ENCODE measurements at places on chromosomes 4 and X.

GRCh38 chr4:66372706-66373105 lies 702.4 kb upstream of the EPHA5 start:
- DNase-seq: no peak

DNA sequence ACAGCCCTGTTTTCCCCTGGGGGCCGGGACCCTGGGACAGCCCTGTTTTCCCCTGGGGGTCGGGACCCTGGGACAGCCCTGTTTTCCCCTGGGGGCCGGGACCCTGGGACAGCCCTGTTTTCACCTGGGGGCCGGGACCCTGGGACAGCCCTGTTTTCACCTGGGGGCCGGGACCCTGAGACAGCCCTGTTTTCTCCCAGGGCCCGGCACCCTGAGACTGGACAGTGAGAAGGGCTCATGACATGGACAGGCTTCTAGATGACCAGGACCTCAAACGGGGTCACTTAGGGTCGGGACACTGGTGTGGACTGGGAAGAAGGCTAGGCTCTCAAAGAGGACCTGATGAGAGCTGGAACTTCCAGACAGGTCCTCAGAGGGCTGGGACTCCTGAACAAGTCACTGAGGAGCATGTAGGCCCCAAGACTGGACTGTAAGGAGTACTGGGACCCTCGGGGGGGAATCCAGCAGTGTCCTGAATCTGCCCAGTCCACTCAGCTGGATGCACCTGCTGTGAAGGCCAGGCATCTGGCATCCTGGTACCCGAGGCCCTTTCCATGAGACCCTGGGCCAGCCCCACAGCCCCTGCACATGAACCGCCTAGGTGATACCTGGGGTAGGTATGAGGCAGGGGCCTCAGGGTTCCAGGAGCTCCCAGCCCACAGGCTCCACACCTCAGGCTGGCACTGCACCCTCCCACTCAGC lies 2.4 kb downstream of the PCGF3 start:
- DNase-seq: no peak

DNA sequence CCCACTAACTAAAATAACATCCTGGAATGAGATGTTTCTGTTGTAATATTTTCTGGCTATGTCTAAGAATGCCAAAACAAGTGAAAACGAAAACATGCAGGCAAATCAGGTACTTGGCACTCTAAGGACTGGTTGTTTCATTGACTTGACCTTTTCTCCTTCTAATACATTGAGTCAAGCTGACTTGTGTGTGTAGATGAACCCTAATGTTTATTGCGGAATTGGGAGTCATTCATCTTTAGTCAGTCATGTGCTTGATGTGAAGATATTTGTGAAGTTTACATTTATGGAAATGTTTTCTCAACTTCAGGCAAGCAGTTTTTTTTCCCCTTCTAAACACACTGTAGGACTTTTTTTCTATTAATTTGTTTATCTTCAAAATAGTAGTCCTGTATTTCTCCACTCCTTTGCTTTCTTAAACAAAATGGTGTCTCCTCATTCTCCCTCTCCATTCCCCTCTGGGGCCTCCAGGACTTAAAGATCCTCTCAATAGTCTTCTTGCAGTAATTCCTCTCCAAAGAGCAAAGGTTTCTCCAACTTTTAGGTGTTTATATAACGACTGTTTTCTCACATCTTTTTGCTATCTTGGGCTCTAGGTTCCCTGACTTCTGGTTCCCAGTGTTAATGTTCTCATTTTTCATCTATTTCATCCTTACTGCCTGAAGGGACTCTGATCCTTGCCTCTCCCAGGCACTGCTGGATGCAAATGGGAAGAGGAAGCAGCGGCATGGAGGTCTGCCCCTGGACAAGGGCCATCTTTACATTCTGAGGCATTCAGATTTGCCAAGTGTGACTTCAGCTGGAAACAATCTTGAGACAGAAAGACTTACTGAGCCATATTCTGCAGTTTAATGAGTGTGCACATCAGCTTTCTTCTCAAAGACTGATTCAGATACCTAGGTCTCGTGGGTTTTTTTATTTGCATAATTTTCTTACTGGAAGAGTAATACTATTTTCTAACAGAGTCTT lies 166.4 kb downstream of the ARHGAP6 start:
- no peak for DNase-seq

DNA sequence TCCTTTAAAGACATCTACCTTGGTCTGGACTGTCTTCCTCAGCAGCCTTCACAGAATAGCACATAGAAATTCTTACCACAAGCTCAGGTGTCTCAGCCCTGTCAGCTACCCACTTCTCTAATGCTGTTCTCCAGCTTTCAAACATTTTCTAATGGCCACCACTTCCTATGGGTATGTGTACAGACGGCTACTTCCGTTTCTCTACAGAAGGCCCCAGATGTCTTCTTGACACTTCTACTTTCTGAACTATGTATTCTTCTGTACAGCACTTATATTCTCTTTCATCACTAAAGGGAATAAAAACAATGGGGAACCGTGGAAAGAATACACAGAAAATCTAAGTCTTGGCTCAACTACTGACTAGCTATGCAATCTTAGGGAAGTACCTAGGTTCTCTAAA lies 13.3 kb downstream of the OPHN1 start:
- no peak for DNase-seq

- DNase-seq: peak; percentile 25
These were observed at the start of gene COL25A1 for GRCh38 chr4:109302361-109303139. Gene COL25A1, minus strand, starts transcription at chr4:109302658.

DNA sequence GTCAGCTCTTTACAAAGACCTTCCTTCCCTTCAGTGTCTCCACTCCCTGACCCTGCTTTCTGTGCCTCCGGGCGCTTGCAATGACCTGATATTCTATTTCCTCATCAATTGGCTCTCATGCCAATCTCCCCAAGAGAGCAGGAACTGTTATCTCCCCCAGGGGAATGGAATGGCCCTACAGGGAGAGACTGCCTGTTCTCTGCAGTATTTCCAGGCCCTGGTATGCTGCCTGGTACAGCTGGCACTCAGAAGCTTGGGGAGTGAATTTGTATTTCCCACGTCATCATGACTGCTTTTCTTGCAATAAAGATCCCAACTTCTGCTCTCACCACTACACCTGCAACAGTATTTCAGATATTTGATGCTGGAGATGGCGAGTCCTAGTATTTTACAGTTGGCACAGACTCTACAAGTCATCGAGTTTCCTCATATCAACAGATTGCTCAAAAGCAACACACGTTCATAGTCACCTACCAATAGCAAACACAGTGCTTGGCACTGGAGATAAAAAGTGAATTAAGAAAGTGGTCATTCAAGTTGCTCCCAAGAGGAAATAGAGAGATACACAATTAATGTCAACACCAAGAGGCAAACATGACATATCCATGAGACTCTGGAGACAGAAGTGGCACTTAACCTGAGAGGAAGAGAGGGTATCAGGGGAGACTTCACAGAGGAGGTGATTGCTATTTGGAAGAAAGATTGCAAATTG lies 90.5 kb upstream of the EGFL6 start:
- no peak for DNase-seq

DNA sequence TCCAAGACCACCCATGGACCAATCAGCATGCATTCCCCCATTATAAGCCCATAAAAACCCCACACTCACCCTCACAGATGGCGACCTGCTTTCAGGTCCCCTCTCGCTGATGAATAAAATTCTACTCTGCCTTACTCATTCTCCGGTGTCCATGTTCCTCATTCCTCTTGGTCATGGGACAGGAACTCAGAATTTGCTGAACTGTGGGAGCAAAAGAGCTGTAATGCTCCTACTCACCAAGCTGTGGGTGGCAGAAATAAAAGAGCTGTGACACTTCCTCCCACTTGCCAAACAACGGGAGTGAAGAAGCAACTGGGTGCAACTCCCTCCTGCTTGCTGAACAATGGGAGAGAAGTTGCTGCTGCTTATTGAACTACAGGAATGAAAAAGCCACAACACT lies 168.5 kb upstream of the PCDH18 start:
- no peak for DNase-seq

All from CD4-positive, alpha-beta T cell treated with Interleukin-4 for 4 hours (primary cell).